ENCODE measurements at places on chromosomes 3 and 15.

GRCh38 chr3:143098032-143098764, 21.4 kb upstream of the CHST2 start:
- DNase-seq: no peak

- no peak for DNase-seq
Measured at GRCh38 chr3:9769012-9769411, 735 bp downstream of the CAMK1 start.

DNA sequence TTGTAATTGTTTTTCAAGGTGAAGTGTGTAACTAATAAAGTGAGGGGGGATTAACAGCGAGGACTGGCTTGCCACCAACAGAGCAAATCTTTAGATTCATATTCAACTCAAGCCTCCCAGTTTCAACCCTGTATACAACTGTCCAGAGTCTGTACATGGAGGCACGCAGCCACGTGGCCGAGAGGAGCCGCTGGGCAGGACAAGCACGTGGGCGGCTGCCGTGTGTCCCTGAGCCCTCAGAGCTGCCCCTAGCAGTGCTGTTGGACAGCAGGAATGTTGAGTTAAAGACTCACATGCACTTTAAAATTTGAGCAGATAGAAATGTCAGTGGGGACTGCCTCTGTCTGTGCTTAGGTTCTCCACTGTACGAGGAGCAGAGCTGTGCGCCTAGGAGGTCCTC, 29.4 kb downstream of the ASB7 start:
- no peak for DNase-seq

DNA sequence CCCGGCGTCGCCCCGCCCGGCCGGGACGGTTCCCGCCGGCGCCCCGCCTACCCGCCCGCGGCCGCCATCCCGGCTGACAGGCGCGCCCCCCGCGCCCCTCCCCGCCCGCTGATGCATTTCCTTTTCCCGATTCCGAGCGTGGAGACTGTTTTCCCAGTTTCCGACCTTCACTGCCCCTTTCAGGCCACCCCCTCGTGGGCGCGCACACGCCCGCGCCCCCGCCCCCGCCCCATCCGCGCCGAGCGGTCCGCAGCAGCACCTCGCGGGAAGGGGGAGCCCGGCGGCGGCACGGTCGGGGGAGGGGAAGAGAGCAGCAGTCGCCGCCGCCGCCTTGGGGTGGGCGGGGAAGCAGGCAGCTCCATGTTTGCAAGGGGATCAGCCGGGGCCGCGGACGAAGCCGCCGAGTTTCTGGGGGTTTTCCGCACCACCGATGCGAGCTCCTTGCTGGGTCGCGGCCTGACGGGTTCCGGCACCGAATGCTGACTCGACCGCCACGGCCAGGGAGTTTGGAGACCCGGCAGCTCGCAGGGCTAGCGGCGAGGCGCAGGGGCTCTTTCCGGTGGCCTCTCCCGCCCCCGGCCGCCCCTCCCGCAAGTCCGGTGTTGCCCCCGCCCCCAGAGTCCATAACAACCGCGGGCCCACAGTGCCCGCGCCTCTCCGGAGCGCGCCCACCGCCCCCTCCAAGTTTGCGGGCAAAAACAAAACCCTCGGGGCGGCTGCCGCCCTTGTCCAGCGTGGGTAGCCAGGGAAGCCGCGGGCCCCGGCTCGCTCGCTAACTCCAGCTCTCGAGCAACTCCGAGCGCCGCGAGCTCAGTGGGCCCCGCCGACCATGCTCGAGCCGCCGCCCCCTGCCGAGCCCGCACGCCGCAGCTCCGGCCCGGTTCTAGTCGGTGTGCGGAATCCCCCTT, 3.2 kb upstream of the SIN3A start:
- DNase-seq: peak; percentile 82

- no peak for DNase-seq
Measured at GRCh38 chr15:77239882-77240608, 169.1 kb upstream of the TSPAN3 start.

DNA sequence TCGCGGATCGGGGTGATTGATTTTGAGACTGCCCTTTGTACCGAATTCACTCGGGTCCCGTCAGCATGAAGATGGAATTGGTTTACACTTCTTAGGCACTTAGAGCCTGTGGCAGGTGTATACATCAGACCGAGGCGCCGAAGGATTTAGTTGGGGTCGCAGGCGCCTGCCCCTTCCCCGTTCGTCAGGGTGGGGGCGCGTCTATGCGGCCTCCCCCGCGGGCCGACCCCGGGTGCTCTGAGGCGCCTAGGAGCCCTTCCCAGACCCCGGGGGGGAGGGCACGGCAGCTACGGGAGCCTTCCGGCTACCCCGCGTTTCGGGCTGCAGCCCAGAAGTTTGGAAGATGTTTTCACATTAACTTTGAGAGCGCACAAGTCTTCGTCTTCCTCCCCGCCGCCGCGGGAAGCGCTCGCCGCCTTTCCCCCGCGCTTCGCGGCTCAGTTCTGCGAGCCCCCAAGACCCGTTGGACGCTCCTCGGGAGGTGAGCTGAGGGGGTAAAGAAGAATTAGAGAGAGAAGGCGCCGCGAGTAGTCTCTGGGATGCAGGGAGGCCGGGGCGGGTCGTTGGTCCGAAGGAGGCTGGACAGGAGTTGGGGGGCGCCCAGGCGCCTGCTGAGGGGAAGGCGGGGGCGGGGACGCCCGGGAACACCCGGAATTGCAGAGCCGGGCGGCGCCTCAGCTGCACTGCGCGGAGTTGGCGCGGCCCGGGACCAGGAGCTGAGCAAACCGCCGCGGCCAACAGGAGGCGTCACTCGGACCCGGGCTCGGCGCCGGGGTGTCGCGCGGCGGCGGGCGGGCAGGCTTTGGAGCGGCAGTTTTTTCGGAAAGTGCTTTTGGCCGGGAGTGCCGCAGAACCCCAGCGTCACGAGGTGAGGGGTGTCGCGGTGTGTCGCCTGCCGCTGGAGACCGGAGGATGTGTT, 780 bp downstream of the TIPARP start:
- DNase-seq: peak; percentile 68

DNA sequence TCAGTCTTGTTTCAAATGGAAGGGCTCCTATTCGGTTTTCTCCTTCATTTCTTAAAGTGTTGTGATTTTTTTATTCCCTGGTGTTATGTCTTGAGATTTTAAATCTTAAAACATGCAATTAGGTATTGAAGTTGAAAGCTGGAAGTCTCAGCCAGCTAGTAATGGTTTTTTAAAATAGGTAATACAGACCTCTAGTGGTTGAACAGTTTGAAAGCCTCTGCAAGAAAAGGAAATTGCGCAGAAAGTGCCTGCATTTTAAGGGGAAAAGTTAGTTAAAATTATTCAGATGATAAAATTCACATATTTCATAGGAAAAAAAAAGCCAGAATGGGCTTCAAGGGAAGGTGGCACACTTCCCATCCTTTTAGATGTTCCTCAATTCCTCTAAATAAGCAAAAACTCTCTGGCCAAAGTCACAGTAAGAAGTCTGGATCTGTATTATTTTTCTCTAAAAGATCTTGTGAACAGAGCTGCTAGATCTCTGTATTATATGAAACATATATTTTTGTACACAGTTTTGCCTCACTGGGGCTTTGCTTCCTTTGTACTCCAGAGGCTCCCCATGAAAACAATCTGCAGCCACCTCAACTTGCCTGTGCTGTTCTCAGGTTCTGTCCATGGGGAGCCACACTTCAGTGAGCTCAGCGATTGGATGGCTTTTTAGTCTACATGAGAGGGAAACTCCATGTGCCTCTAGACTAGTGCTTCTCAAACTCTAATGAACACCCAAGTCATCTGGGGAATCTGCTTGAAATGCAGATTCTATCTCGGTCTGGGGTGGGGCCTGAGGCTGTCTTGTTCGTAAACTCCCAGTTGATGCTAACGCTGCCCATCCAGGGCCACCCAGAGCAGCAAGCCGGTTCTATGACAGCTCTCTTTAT, 21.5 kb downstream of the AGTR1 start:
- no peak for DNase-seq

DNA sequence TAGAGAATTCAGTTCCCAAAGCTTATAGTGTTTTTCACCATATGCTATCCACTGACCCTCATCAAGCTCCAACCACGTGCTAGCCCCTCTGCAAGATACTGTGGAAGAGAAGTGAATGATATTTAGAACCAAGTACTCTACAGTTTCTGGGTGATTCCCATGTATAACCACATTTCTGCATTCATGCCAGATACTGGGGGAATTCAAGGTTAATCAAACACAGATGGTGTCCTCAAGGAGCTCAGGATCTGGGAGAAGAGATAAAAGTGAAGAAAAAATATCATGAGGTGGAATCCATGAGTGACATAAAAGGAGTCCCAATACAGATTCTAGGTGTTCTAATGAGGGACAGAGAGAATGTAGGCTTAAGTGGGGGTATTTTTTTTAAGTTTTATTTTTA, 195.8 kb downstream of the FHIT start:
- DNase-seq: no peak

DNA sequence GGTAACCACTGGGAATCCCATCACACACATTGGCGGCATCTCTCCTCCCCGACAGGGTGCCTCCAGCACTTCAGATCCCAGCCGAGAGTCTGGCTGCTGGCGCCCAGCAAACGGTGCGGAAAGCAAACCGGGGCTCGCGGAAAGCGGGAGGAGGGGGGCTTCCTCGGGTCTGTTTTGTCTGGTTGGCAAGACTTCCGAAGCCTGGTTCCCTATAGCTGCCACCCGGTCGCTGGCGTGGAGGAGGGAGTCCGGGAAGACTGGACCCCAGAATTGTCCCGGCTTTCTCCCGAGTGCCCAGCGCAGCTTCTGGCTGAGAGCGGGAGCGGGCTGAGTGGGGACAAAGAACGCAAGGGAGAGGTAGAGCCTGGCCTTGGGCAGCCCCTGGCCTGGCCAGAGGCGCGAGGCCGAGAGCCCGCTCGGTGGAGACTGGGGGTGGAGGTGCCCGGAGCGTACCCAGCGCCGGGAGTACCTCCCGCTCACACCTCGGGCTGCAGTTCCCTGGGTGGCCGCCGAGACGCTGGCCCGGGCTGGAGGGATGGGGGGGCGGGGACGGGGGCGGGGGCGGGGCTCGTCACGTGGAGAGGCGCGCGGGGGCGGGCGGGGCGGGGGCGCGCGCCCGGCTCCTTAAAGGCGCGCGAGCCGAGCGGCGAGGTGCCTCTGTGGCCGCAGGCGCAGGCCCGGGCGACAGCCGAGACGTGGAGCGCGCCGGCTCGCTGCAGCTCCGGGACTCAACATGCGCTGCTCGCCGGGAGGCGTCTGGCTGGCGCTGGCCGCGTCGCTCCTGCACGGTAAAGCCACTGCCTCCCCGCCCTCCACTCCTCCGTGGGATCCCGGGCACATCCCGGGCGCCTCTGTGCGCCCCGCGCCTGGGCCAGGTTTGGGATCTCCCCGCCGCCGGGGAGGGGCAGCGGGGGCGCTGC, at the start of gene CHRNA7:
CHRNA7 (plus strand) TSS at position 654 of the 920 bp plus-strand sequence; CDS start at position 734, 80 bp downstream.
- DNase-seq: peak; percentile 91

- peak; percentile 89 for DNase-seq
Measured at GRCh38 chr3:124401843-124402242, 328.4 kb upstream of the UMPS start.

GRCh38 chr3:183131186-183131725, 31.3 kb downstream of the LAMP3 start:
- DNase-seq: no peak

- DNase-seq: no peak
Measured at GRCh38 chr15:90884719-90885431, 571 bp downstream of the FES start.

Measured in islet precursor cell (in vitro differentiated cells).